Activated naive CD8-positive, alpha-beta T cell treated with anti-CD3 and anti-CD28 coated beads, Interleukin-2, amount 50 U/mL, for 16 hours (primary cell): ENCODE measurements at places on chromosomes 4 and X.

- no peak for DNase-seq
These were observed 19.4 kb downstream of the NKX6-1 start for GRCh38 chr4:84479663-84480062.

GRCh38 chr4:70589785-70590184 lies 2.3 kb upstream of the AMBN start:
- no peak for DNase-seq

DNA sequence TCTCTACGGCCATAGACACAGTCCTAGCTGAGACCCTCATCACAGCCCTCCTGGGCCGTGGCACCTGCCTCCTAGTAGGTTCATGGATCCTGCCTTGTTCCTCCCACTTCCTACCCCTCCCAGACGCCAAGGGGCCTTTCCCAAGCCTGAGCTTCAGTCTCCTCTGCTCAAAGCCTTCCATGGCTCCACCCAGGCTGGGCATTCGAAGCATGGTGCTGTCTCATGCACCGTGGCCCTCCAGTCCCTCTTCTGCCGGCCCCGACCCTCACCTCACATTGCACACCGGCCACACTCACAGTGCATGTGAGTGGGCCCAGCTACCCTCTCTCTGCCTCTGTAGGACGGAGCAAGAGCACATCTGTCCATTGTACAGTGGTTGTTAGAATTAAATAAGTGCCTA lies 21.7 kb upstream of the KIAA0232 start:
- no peak for DNase-seq

DNA sequence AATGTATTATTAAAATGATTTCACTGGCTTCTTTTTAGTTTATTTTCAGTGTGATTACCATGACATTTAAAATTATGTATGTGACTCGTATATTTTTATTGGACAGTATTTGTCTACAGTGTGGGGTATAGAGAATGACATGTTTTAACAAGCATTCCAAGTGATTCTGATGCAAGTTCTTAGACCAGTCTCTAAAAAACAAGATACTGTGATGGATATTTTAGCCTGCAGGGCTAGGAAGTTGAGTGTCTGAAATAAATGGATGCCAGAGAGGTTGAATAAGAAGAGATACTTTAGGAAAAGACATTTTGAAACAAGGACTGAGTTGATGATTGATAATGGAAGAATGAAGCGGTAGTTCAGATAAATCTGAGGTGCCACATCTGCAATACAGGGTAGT lies 3.5 kb upstream of the MAD2L1 start:
- no peak for DNase-seq

- no peak for DNase-seq
These were observed 99.1 kb downstream of the FRYL start for GRCh38 chr4:48680848-48681568.

DNA sequence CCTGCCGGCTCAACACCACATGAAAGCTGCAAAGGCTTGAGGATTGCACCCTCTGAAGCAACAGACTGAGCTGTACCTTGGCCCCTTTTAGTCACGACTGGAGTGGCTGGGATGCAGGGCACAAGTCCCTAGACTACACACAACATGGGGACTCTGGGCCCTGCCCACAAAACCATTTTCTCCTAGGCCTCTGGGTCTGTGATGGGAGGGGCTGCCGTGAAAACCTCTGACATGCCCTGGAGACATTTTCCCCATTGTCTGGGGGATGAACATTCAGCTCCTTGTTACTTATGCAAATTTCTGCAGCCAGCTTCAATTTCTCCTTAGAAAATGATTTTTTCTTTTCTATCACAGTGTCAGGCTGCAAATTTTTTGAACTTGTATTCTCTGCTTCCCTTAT lies 123.5 kb upstream of the SMARCAD1 start:
- DNase-seq: no peak

DNA sequence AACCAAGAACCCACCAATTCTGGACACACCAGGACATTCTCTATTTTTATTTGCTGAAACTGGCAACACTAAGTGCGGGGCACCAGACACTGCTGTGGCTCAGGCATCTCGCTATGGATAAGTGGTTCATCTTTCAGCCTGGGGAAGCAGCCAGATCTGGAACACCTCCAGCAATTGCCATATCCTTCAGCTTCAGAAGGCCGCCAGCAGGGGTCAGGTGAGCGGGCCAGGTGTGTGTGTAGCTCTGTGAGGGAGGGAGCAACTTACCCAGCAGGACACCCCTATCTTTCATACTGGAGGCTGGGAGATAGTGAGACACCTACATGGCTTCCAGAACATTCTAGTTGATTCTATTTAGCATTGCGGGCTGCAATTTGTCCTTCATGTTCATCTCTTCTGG lies 57.0 kb upstream of the GBA3 start:
- DNase-seq: no peak

DNA sequence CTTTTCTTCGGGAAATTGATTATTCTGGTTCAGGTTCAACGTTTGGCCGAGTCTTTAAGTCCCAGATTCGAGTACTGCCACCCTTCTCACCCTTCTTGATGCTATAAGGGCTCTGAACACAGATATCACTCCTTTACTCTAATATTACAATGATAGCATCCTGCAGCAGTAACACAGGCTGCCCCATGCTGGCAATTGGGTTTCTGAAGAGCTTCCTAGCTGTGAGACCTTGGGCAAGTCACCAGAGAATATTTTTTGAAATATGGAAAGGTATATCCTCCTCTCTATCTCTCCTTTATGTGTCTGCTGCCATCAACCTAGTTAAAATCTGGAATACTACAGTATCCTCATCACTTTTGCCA lies 297 bp upstream of the MTMR8 start:
- DNase-seq: no peak

- no peak for DNase-seq
These were observed 448.2 kb downstream of the PCDH10 start for GRCh38 chr4:133597251-133597650.

- no peak for DNase-seq
These were observed 7.0 kb downstream of the SLC9B1 start for GRCh38 chr4:103012551-103012950.

GRCh38 chrX:83469551-83469950 lies 38.5 kb upstream of the POU3F4 start:
- no peak for DNase-seq

- no peak for DNase-seq
These were observed 70.1 kb upstream of the CBR4 start for GRCh38 chr4:169079942-169080827.

DNA sequence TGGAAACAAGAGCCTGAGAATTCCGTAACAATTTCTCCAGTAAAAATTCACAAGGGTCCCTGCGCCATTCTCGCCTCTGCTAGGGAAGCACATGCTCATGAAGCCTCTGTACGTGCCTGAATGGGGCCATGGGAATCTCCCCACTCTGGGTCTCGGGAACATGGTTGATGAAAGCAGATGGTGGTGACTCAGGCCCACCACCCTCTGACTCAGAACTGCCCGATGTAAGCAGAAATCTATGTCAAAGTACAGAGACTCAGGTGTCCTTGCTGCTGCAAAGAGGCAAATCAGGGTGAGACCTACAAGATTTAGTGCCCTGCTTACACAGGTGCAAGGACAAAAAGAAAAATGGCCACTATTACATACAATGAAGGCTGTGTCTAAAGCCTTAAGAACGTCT lies 65.0 kb downstream of the SCD5 start:
- no peak for DNase-seq

GRCh38 chrX:55754861-55755294 lies 37.3 kb downstream of the RRAGB start:
- DNase-seq: no peak

DNA sequence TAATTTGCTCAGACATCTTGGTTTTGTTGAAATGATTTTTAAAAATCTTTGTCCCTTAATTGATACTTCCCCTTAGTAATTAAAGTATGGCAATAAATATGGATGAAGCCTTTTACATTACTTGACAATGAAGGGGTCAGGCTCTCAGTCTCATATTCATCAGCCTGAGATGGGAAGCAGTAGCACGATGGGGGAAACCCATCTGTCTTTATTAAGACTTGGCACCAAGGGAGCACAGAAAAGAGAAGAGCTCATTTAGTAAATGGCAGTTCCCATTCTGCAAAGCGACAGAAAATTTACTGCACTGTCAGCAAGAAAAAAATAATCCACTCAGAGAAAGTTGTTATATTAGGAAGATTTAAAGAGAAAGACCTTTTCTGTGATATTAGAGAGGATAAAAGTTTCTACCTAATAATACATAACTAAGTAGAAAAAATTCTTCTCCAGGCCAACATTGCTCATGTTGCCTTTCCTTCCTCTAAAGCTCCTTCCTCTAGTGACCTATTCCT lies 7.9 kb upstream of the SERTM2 start:
- no peak for DNase-seq

GRCh38 chr4:53617101-53617680 lies 25.9 kb upstream of the LNX1 start:
- no peak for DNase-seq

DNA sequence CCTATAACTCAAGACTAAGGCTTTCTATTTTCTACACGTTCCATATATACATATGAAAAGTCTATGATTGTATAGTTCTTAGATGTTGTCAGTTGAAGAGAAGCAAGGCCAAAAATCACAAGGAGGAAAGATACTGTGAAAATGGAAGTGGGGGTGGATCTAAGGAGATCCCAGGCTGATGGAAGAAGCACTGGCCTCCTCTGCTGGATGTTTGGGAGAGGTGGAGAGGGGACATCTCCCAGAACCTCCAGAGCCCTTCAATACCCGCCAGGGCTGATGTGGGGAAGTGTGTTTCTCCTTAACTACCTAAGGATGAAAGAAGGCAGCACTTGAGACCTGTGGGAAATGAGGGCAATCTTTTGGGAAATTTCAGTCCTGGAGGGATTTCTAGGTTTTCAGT lies 67.4 kb downstream of the RASGEF1B start:
- DNase-seq: no peak
